Trophoblast cell (in vitro differentiated cells and primary cell): ENCODE measurements at places on chromosomes 1 and 21.

DNA sequence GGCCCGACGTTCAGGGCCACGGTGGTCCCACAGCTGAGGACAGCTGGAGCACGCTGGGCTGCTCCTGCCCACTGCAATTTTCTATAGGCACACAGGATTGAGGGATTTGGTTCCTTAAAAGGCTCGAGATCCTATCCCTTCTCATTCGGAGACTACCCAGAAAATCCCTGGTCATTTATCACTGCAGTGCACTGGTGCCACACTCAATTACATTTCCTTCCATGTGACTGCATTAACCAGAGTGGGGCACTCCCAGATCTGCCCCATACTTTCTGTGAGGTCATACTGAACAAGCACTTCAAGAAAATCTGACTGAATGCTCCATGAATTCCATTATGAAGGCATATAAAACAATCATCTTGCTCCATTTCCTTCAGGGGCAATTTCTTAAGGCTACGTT lies 49.8 kb upstream of the KCNE1 start:
- H3K27ac ChIP-seq = no peak overlapping the region
- no peaks in the 10 kb centered on the region for H3K36me3 ChIP-seq
- DNase-seq = no peak
- H3K4me3 ChIP-seq = no peak overlapping the region
- peaks cover 8% of the 10 kb centered on the region for H3K4me1 ChIP-seq
- H3K27me3 ChIP-seq = no peaks in the 10 kb centered on the region

DNA sequence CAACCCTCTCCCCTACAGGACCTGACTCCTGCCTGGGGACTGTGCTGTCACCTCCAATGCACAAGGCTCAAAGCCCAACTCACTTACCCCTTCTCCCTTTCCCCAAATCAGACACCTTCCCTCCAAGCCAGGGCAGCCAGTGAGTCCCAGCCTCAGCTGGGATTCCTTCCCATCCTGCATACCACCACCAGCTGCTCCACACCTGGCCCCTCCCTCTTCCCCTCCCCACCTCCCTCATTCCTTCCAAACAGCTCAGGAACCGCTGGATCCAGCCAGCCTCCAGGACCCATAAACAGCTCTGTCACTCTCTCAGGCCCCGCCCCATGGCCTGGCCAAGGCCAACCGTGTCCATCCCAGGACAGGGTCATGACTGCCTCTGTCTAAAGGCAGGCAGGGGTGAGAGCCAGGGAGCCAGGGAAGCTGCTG lies 41.4 kb downstream of the ACOT7 start:
- H3K36me3 ChIP-seq = no peaks in the 10 kb centered on the region
- peaks cover 3% of the 10 kb centered on the region for H3K4me1 ChIP-seq
- peak; percentile 88 for DNase-seq
- no peak overlapping the region for H3K27ac ChIP-seq
- no peaks in the 10 kb centered on the region for H3K27me3 ChIP-seq

GRCh38 chr1:170146720-170147263 lies 1.0 kb downstream of the NTMT2 start:
- H3K4me1 ChIP-seq = peaks cover 6% of the 10 kb centered on the region
- H3K4me3 ChIP-seq = no peak overlapping the region
- H3K27ac ChIP-seq = peak overlapping the region; percentile 6
- H3K27me3 ChIP-seq = no peaks in the 10 kb centered on the region

GRCh38 chr1:202890392-202890791 lies 1.4 kb upstream of the RABIF start:
- DNase-seq = no peak
- no peaks in the 10 kb centered on the region for H3K4me1 ChIP-seq
- H3K27ac ChIP-seq = no peak overlapping the region
- peaks cover 22% of the 10 kb centered on the region for H3K36me3 ChIP-seq

DNA sequence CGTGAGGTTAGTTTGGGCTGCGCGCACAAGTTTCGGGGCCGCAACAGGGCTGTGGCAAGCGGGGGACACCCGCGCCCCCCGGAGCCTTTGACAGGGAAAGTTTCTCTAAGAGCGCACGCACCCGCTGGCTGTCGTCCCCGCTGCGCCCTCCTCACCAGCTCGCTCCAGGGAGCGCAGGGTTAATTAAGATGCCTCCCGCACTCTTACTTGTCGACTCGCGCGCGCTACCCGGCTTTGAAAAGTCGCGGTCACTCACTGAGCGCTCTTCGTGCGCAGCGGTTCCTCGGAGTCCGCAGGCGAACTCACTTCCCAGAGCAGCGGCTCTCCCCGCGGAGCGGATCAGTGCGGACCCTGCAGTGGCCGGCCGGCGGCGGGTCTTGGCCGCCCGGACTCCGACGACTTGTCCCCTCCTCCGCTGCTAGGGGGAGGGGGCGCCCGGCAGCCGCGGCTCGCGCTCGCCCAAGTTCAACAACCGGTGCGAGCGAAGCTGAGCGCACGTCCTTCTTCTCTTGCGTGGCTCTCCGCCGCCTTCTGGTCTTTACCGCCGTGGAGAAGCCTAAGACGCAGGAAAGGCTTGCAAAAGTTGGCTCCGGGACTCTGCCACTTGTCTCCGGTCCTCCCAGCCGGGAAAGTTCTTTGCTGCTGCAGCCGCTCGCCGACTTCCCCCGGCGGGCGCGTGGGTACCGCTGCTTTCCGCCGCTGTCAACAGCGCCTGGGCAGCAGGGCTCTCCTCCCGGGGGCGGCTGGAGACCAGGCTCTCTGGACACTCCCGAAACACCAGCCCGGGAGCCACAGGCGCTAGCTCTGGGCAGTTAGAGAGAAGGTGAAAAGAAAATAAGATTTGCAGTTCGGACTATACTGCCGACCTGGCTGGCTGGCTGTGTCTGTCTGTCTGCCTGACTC lies 506 bp downstream of the JUN start:
- peak overlapping the region; percentile 82 for H3K4me3 ChIP-seq
- peaks cover 12% of the 10 kb centered on the region for H3K36me3 ChIP-seq
- peak; percentile 17 for DNase-seq
- H3K4me1 ChIP-seq = no peaks in the 10 kb centered on the region

GRCh38 chr1:22329148-22329515 lies 122.5 kb upstream of the ZBTB40 start:
- DNase-seq = no peak
- no peak overlapping the region for H3K4me3 ChIP-seq
- peaks cover 12% of the 10 kb centered on the region for H3K4me1 ChIP-seq
- no peak overlapping the region for H3K27ac ChIP-seq

DNA sequence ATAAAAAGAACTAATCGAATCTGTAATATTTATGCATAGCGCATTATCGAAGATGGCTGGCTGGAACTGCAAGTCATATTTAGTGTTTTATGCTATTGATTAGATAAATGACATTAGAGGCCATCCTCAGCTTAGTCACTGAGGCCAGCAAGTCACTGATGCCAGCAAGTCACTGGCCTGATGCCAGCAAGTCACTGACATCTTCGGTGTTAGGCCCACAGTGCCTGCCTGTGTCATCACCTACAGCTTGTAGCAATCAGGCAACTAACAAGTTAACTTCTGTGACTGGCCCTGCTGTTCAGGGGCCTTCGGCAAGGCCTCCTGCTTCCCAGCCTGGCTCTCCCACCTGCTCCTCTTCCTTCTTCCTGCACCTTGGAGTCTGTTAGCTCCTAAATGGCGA lies 65.6 kb upstream of the SCCPDH start:
- DNase-seq = no peak
- peaks cover 3% of the 10 kb centered on the region for H3K36me3 ChIP-seq
- H3K4me1 ChIP-seq = no peaks in the 10 kb centered on the region
- H3K27me3 ChIP-seq = no peaks in the 10 kb centered on the region

GRCh38 chr1:145717833-145718232 lies 1.5 kb upstream of the CD160 start:
- peak overlapping the region; percentile 96 for H3K27ac ChIP-seq
- no peak for DNase-seq
- no peaks in the 10 kb centered on the region for H3K27me3 ChIP-seq
- H3K4me3 ChIP-seq = no peak overlapping the region
- H3K36me3 ChIP-seq = no peaks in the 10 kb centered on the region

- H3K4me3 ChIP-seq = no peak overlapping the region
- H3K4me1 ChIP-seq = peaks cover 9% of the 10 kb centered on the region
- no peaks in the 10 kb centered on the region for H3K36me3 ChIP-seq
- H3K27ac ChIP-seq = no peak overlapping the region
- DNase-seq = no peak
These were observed 52.9 kb downstream of the ACBD3 start for GRCh38 chr1:226133504-226134123.
